ENCODE measurements at places on chromosomes 5 and 9. TPM values are rescaled to one million over a fixed set of nuclear protein-coding genes. Genes with fewer than 3 reads are reported as not detected.

The GALNT12 gene
- 13.8 TPM for total RNA-seq

The TOR1A gene
- total RNA-seq = 39.8 TPM

The PCDHGB5 gene
- total RNA-seq = 0.49 TPM

The AJM1 gene
- total RNA-seq = 2.8 TPM

The LCN2 gene
- total RNA-seq = not detected

The SECISBP2 gene
- 96.5 TPM for total RNA-seq

The OR2V1 gene
- not detected for total RNA-seq

The ROR2 gene
- 0.17 TPM for total RNA-seq

The IRGM gene
- 3.9 TPM for total RNA-seq

The CHD1 gene
- total RNA-seq = 93.9 TPM

The C9orf153 gene
- total RNA-seq = 0.87 TPM

The PRSS3 gene
- total RNA-seq = not detected

The PCDHA10 gene
- not detected for total RNA-seq

The ANKRD31 gene
- 0.86 TPM for total RNA-seq

The PPIP5K2 gene
- total RNA-seq = 66.5 TPM

The RCL1 gene
- total RNA-seq = 15.2 TPM

The LRRC26 gene
- not detected for total RNA-seq

The PMPCA gene
- total RNA-seq = 71.8 TPM

The DMRT3 gene
- total RNA-seq = not detected

The CYSRT1 gene
- 0.25 TPM for total RNA-seq

The SELENOP gene
- total RNA-seq = 0.86 TPM

The TRPM6 gene
- total RNA-seq = not detected

Data from CD4-positive, alpha-beta memory T cell (primary cell).